Ascending aorta (tissue), 2 donors: ENCODE measurements at places on chromosomes 5 and 9.
A peak's percentile ranks its signal among the peaks of the same experiment; 100 is the strongest.

DNA sequence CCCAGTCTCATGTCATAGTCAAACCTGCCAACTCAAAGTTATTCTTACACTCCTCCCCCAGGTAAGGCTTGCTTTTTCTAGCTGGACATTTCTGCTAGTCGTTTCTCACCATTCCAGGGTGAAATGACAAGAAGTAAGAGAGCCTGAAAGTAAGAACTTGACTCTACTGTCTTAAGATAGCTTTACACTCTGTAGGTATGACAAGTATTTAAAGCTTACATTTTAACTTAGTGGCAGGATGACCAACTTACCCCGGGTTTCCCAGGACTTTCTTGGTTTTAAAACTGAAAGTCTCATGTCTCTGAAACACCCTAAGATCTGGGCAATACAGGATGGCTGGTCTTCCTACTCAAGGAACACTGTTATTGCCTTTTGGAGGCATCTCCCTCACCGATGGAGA, 67.5 kb upstream of the PIK3R1 start:
- DNase-seq: no peak
- no peaks in the 10 kb centered on the region for H3K4me1 ChIP-seq
- H3K36me3 ChIP-seq: no peaks in the 10 kb centered on the region
- H3K27me3 ChIP-seq: no peaks in the 10 kb centered on the region
- no peak overlapping the region for H3K4me3 ChIP-seq
- H3K27ac ChIP-seq: no peak overlapping the region

DNA sequence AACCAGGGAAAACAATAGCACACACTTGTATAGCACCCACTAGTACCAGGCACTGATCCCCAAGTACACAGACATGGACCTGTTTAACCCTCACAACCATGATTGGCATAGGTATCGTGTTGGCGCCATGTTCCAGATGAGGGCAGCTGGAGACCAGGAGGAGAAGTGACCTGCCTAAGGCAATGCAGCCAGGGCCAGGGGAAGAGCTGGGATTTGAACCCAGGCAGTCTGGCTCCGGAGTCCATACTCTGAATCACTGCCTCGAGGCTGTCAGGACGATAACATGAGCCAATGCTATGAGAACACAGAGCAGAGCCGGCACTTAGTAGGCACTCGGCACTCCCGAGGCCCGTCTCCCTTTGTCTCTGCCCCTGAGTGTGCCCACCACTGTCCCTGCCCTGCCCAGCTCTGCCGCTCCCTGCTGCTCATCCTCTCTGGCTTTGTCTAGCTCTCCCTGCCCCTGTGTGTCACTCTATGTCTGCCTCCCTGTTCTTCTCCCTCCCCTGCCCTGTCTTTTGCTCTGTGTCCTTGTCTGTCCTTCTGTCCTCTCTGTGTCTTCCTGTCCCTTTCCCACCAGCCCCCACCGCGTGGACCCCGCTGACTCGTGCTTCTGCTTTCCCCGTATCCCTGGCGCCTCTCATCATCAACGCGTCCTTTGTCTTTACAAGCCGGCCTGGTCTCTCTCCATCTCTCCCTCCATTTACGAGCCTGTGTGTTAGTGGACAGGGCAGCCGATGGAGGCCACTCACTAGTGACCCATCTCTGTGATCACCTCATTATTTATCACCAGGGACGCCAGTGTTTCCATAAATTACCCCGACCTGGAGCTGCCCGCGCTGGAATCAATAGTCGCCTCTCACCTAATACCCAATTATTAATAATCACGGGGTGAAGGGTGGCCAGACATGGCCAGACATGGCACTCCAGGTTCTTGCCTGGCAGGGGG, 99.4 kb upstream of the MVB12B start:
- no peaks in the 10 kb centered on the region for H3K36me3 ChIP-seq
- no peak overlapping the region for H3K4me3 ChIP-seq
- DNase-seq: no peak
- no peaks in the 10 kb centered on the region for H3K4me1 ChIP-seq
- no peak overlapping the region for H3K27ac ChIP-seq
- H3K27me3 ChIP-seq: no peaks in the 10 kb centered on the region

DNA sequence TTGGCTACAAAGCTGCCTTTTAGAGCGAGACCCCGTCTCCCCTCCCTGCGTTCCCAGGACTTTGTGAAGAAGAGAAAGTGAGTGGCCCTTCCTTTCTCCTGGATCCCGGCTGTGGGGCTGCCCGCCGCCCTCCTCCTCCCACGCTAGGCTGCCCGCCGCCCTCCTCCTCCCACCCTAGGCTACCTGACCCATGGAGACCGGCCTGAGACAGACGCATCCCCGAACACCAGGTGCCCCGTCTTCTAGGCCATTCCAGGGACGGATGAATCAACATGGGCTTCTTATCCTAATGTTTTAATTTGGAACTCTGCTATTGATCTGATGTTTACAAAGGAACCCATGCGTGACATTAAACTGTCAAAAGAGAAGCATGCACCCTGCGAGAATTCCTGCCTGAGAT, 117.3 kb upstream of the LPCAT1 start:
- no peaks in the 10 kb centered on the region for H3K36me3 ChIP-seq
- peaks cover 5% of the 10 kb centered on the region for H3K4me1 ChIP-seq
- H3K4me3 ChIP-seq: no peak overlapping the region
- no peak for DNase-seq

DNA sequence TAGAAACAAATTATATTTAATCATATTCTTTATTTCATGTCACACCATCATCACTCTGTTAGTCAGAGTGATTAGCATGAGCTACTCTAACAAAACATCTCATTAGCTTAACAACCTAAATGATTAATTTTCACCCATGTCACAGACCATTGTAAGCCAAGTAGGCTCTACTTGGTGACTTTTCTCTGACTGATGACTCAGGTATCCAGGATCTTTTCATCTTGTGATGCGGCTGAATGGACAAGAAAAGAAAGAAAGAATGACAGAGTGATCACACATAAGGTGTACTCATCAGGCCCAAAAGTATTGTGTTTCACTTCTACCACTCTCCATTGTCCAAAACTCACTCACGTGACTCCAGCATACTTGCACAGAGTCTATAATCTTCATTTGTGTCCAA, 299.3 kb downstream of the ANXA1 start:
- no peaks in the 10 kb centered on the region for H3K4me1 ChIP-seq
- no peak overlapping the region for H3K27ac ChIP-seq
- DNase-seq: no peak
- H3K27me3 ChIP-seq: no peaks in the 10 kb centered on the region
- no peak overlapping the region for H3K4me3 ChIP-seq
- no peaks in the 10 kb centered on the region for H3K36me3 ChIP-seq

DNA sequence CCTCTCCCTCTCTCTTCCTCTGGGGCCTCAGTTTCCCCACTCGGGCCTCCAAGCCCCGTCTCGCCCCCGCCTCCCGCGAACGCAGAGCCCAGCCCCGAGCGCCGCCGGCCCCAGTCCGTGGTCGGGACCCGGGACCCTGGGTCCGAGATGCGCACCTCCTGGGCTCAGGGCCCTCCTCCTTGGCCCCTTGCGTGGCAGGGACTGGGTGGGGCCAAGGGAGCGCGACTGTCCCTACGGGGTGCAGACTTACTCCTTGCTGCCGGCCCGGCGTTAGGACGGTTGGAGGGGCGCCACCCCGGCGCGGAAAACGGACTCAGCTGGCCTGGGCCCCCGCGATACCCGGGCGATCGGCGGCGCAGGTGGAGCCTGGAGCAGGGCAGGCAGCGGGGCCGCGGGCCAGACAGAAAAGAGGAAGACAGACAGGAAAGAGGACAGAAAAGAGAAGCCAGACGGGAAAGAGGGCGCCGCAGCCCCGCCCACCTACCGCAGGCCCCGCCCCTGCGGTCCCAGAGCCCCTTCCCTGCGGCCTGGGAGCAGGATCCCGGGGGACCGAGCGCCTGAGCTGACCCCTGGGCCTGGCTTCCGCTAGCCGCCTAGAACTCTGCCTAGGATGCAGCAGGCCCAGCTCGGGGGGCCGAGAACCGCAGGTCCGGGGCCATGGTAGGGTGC, at the start of gene GBGT1:
TSS of gene GBGT1 (minus strand) at position 411 of the 669 bp plus-strand sequence. CDS start 1,502 bp downstream, outside the sequence.
- peak; percentile 78 for DNase-seq
- H3K4me1 ChIP-seq: no peaks in the 10 kb centered on the region
- H3K27me3 ChIP-seq: no peaks in the 10 kb centered on the region
- peak within 1 kb of the TSS; percentile 67 for H3K27ac ChIP-seq

- no peak overlapping the region for H3K27ac ChIP-seq
- DNase-seq: no peak
- no peak overlapping the region for H3K4me3 ChIP-seq
- H3K36me3 ChIP-seq: no peaks in the 10 kb centered on the region
- no peaks in the 10 kb centered on the region for H3K27me3 ChIP-seq
Observed at GRCh38 chr9:135373151-135373685, 106.4 kb upstream of the PPP1R26 start.

GRCh38 chr5:158203261-158203660, 344.3 kb upstream of the CLINT1 start:
- no peaks in the 10 kb centered on the region for H3K36me3 ChIP-seq
- no peak for DNase-seq

DNA sequence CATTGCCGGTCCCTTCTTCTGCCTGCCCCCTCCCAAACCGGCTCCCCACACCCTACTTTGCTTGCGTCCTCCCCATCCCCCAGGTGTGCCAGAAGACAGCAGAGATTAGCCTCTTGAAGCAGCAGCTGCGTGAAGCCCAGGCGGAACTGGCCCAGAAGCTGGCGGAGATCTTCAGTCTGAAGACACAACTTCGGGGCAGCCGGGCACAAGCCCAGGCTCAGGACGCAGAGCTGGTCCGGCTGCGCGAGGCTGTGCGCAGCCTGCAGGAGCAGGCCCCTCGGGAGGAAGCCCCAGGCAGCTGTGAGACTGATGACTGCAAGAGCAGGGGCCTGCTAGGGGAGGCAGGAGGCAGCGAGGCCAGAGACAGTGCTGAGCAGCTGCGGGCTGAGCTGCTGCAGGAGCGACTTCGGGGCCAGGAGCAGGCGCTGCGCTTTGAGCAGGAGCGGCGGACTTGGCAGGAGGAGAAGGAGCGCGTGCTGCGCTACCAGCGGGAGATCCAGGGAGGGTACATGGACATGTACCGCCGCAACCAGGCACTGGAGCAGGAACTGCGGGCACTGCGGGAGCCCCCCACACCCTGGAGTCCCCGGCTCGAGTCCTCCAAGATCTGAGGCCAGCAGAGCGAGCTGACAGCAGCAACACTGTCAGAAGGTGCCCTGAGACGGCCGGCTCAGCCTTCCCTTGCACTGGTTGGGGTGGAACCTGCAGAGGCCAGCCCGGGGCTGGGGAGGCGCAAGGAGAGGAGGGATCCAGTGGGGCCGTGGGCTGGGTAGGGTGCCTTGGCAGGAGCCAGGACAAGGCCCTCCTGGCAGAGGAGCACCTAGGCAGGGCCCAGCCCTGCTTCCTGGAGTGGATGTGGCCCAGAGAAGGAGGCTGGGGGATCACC, 8.3 kb downstream of the N4BP3 start:
- H3K4me1 ChIP-seq: no peaks in the 10 kb centered on the region
- H3K27me3 ChIP-seq: no peaks in the 10 kb centered on the region
- no peak overlapping the region for H3K27ac ChIP-seq
- DNase-seq: no peak

DNA sequence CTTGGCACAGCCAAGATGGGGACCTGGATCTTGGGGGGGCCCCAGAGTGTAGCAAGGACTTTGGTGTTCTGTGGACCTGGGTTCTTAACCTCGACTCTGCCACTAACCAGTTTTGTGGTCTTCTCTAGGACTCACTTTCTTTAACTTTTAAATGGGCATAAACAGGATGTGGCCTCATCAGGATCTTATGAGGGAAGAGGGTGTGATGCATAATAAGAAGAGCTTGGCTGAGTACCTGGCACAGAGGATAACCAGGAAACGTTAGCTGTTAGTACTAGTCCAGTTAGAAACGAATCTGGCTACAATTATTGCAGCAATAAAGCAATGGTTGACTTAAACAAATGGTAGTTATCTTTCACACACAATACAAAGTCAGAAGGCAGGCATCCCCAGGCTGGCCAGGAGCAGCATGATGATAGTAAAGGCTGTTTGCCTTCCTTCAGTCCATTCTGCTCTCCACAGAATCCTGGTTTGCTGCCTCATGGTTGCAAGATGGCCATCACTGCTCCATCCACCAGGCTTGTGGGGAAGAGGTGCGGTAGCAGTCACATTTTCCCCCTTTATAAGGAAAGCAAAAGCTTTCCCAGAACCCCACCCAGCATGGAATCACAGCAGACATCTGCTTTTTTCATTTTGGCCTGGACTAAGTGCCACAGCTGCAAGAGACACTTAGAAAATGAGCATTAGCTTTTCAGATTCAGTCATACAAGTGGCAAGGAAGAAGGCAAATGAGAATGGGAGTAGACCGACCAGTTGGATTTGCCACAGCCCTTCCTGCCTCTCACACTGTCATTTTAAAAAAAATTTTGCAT, 225.0 kb downstream of the AOPEP start:
- H3K27ac ChIP-seq: peak overlapping the region; percentile 82
- no peak for DNase-seq
- H3K4me1 ChIP-seq: peaks cover 54% of the 10 kb centered on the region
- no peaks in the 10 kb centered on the region for H3K36me3 ChIP-seq
- no peaks in the 10 kb centered on the region for H3K27me3 ChIP-seq
- H3K4me3 ChIP-seq: no peak overlapping the region

- no peaks in the 10 kb centered on the region for H3K27me3 ChIP-seq
- no peak for DNase-seq
- H3K27ac ChIP-seq: no peak overlapping the region
- no peaks in the 10 kb centered on the region for H3K4me1 ChIP-seq
- H3K36me3 ChIP-seq: no peaks in the 10 kb centered on the region
Observed at GRCh38 chr5:1776831-1777230, 22.8 kb downstream of the MRPL36 start.

DNA sequence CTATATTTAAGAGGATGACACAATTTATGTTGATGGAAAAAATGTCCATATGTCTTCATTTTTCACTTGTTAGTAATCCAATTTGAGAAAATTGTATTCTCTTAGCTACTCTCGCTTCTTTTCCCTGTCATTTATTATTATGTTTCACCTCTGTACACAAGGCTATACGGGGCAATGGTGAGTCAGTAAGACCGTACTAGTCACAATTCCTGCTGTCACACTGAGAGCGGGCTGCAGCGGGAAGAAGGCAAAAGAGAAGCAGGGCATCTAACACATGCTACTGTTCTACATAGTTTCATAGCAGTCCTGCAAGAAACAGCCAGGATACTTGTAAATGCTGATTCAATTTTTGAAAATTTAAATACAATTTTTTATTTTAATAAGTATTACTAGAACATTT, 23.3 kb upstream of the PRDM9 start:
- no peak overlapping the region for H3K27ac ChIP-seq
- H3K36me3 ChIP-seq: no peaks in the 10 kb centered on the region

GRCh38 chr5:180860273-180860886, 696 bp downstream of the ZFP62 start:
- H3K4me3 ChIP-seq: peak overlapping the region; percentile 82
- H3K36me3 ChIP-seq: peaks cover 14% of the 10 kb centered on the region
- H3K27ac ChIP-seq: peak overlapping the region; percentile 69

DNA sequence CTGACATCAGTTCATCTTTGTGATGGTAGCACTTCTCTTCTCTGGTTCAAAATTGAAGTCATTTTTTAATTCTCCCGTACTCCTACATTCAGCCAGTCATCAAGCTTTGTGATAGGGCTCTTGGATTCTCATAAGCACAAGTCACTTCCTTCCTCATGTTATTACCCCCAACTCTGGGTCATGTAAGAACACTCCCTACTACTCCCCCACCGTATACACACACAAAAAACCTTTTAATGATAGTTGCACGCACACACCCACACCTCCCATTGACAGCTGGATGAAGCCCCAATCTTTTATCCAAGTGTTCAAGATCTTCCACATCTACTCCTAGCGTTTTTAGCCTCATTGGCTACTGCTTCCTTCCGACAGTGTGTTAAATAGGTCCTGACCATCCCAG, 16.8 kb downstream of the KDM3B start:
- H3K27ac ChIP-seq: no peak overlapping the region
- peaks cover 13% of the 10 kb centered on the region for H3K36me3 ChIP-seq
- DNase-seq: no peak
- H3K27me3 ChIP-seq: no peaks in the 10 kb centered on the region
- peaks cover 15% of the 10 kb centered on the region for H3K4me1 ChIP-seq
